Lower leg skin (tissue), 4 donors: ENCODE measurements at places on chromosomes 3 and 15. TPM values are rescaled to one million over a fixed set of nuclear protein-coding genes. Genes with fewer than 3 reads are reported as not detected.

DNA sequence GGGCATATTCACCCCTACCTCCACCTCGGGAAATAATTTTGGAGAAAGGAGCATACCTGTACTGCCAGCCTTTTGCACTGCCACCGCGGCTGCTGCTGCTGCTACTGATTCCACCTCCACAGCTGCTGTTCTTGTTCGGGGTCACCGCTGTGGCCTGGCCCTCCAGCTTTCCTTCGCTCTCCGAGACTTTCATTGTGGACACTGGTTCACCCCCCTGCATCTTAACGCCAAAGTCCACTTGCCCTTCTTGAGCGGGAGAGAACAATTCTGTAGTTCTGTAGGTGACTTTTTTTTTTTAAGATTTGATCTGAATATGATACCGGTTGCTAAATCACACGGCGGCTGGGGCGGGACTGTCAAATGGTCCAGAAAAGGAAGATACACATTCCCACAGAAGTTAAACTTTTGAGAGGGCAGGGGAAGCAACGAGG, 701 bp downstream of the OSBPL11 start:
- DNase-seq, result no peak

TIMP4 gene
- total RNA-seq, result 5.2 TPM

- DNase-seq, result no peak
Measured at GRCh38 chr15:75948761-75949296, 45.2 kb downstream of the FBXO22 start.

GRCh38 chr15:66981771-66982170, 83.6 kb upstream of the SMAD3 start:
- DNase-seq, result no peak

DNA sequence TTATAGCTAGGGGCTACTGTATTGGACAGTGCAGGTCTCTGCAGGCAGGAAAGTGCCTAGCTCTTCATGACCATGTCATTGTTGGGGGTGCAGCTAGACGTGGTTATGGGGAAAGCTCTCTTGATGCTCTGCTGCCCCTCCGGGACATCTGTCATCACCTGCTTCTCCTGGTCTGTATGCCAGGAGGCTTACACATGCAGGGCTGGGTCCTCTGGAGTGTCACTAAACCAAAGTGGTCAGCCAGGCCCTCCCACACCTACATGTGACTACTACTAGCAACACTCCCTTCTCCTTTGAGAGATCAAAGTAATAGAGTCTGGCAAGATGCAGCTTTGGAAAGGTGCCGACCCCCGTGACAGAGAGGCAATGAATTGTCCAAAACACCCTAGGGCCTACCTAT, 98.5 kb downstream of the SST start:
- DNase-seq, result no peak

- no peak for DNase-seq
Measured at GRCh38 chr15:73009066-73010056, 42.9 kb upstream of the NEO1 start.

ROBO2 gene
- 4.3 TPM for total RNA-seq

DNA sequence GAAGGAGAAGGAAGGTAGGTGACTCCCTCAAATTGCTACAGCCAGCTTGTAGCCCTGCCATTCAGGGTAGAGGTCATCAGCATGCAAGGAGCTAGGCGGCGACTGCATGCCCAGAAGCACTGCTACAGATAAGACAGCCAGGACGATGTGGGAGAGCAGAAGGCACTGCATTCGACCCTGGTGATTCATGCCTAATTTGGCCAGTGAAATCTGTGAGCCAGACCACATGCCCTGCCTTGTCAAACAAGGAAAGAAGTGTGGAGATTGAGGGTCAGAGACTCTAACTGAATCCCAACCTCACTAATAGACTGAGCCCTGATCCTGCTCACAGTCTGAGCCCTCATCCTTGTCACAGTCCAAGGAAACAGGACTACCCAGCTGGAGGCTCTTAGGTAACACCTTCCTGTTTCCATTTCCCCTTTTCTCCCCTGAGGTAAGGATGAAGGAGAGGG, 86.6 kb downstream of the LINGO1 start:
- no peak for DNase-seq

- no peak for DNase-seq
Measured at GRCh38 chr3:194976874-194977273, 291.2 kb downstream of the FAM43A start.

- no peak for DNase-seq
Measured at GRCh38 chr15:68012911-68013310, 41.2 kb upstream of the PIAS1 start.

DNA sequence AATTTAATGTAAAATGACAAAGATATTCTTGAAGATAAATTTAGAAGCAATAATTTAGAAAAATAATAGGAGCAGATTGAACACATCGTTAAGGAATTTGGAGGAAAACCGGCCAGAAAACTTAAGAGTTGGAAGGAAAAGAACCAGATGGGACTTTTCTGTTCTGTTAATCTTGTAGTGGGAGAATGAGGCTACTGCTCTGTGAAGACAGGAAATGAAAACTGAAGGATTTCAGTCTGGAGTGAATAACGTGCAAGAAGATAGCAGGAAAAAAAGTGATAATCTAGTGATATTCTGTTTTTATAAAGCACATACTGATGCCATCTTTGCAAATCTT, 74.2 kb downstream of the DPPA2 start:
- DNase-seq, result no peak

DNA sequence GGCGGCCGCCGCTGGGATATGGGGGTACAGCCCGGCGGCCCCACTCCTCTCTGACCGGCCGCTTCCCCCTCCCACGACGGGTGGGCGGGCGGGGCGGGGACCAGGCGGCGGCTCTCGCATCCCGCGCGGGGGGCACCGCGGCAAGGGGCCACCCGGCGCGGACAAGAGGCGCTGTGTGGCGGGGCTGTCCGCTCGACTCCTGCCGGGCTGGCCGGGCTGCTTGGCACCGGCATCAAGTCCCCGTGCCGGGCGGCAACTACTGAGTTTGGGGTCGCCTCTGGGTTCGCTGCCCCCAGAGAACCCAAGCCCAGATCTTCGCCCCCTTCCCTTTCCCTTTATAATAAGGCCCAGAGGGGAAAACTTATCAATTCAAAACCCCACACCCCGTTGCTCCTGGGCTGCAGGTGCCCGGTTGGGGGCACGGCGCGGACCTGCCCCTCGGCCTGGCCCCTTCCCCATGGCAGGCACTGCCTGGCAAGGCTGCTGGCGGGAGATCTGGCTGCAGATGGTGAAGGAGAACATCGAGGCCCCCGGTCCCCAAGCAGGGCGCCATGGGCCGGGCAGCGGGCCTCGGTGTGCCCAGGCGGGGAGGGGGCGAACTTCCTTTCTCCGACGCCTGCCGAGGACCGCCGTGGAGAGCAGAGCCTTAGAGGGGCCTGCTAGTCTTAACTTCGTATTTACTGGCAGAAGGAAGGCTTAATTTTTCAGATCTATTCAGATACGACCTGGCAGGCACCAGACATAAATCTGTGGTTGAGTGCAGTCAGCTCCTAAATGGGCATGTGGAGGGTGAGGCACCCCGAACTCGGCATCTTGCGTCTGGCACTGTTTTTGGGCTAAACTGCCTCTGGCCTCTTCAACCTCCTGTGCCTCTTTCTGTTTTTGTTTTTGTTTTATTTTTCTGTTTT, 911 bp downstream of the APBA2 start:
- no peak for DNase-seq

ADAMTS7 gene
- 0.61 TPM for total RNA-seq

DNA sequence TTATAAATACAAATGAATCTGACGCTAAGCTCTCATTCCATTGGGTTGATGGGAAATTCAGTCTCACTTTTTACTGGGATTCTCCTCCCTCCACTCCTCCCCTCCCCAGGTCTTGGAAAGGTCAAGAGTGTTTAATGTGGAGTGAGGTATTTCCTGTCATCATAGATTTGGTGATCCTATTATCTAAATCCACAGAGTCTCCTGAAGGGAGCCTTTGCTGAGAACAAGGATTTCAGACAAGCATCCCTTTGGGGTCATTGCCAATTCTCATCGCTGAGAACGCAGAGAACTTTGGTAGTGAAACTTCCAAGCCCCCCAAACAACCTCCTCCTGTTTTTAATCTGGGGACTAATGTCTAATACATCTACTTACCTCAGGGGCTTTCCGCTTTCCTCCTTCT, 297.9 kb downstream of the OTOL1 start:
- no peak for DNase-seq

CLDN18 gene
- not detected for total RNA-seq

- no peak for DNase-seq
Measured at GRCh38 chr3:6326771-6327170, 534.1 kb upstream of the GRM7 start.

DNA sequence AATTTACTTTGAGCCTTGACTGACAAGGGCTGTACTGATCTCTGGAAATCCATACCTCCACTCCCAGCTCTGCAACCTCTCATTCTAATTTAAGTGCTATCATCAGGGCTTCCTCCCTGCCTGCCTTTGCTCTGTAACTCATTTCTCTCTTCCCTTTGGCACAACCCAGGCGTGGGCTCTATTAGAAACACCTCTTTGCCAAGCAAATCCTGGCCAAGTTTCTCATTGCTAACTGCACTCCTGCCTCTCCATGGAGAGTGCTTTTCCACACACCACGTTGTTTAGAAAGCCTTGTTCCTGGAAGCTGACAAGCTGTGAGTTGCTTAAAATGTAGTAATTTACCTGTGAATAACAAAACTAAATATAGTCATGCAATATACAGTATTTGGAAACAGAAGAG, 20.1 kb upstream of the FSTL1 start:
- no peak for DNase-seq

DNA sequence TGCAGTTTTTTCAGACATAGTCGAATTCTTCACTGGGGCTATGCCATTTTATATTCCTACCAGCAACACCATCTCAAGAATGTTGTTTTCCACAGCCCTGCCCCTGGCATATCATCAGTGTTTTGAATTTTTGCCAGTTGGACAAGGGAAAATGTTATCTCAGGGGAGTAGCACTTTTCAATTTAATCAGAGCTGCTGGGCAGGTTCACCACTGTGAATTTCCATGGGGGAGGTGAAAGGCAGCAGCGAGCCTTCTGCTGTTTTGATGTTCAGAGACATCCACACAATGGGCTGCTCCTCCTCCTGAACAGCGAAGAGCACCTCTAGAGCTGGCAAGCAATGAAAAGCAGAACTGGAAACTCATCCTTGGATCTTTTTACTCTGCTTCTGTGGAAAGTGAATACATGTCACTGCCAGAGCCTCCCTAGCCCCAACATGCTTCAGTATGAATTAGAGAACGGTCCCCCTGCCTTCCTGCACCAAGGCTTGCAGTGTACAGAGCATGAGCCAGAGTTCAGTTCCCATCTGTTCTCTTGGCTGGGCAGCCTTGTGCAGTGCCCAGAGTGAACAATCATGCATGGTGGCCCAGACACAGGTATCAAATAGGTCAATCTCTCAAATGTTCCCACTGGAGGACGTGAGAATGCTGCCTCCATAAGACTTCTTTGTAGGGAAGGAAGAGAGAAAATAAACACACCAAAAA, 56.1 kb upstream of the RAD18 start:
- no peak for DNase-seq

- no peak for DNase-seq
Measured at GRCh38 chr3:128814519-128815317, 64.7 kb upstream of the ACAD9 start.

GRCh38 chr3:46613313-46614005, 1.1 kb downstream of the FAM240A start:
- DNase-seq, result no peak

DNA sequence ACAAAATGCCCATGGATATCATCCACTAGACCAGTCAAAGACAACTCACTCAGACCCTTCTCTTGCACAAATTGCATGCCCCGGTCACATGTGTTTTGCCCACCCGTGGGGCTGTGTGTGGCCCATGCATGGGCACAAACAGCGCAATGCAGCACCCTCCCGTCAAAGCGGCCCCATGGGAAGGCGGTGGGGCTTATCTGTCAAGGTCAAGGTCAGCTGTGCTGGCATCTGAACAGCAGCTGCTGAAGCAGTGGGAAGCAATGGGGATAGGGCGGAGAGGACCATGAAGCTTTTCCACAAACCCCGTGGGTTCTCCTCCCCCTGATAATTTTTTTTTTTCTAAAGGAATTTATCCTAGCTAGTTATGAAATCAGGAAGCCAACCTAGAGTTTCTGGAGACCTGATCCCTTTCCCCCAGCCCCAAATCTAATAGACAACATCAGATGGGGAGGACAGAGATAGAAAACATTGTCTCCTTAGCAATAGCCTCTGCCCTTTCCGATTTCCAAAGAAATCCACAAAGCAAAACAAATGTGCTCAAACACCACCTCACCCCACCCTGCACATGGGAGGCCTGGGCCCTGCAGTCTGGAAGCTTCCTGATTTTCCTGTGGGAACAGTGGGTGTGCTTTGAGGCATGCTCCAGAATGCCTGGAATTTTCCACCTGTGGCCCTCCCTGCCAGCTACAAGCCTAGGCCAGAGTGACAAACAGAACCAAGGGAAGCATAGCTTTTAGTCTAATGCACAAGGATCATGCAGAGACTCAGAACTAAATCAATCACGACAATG, 84.4 kb downstream of the BDH1 start:
- DNase-seq, result no peak

- DNase-seq, result no peak
Measured at GRCh38 chr15:85704720-85705429, 89.8 kb downstream of the KLHL25 start.

PEX5L gene
- not detected for total RNA-seq

GRCh38 chr15:62482785-62483429, 317.8 kb upstream of the C2CD4B start:
- DNase-seq, result no peak

DNA sequence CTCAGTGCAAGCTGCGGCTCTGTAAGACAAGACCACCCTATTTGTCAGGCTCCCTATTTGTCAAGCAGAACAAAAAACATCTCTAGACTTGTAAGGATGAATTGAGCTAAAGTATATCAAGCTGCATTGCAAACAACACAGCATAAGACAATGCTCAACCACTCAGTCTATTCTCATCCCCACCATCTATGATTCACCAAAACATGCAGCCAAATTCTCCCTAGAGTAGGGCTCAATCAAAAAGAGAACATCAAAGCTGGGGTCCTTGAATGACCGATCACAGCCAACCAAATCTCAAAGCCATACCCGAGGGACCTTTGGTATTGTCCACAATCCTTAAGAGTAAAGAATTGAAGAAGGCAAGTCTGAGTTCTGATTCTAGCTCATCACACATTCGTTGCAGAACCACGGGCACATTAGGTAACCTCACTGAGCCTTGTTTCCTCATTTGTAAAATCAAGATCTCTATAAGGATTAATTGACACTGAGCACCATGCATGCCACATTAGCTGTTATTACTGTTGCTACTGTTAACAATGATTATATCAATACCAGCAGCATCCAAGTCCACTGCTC, 31.2 kb downstream of the RFTN1 start:
- DNase-seq, result no peak

- no peak for DNase-seq
Measured at GRCh38 chr15:60507596-60508424, 28.9 kb upstream of the ICE2 start.

DNA sequence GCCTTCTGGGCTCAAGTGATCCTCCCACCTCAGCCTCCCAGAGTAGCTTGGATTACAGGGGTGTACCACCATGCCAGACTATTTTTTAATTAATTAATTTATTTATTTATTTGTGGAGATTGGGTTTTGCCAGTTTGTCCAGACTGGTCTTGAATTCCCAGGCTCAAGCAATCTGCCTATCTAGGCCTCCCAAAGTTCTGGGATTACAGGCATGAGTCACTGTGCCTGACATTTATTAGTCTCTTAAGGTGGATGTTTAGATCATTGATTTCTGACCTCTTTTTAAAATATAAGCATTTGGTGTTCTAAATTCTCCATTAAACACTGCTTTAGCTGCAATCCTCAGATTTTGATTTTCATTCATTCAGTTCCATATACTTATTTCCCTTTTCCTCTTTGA, 15.6 kb downstream of the FBXW12 start:
- DNase-seq, result no peak

GRCh38 chr15:25946241-25946805, 83.2 kb upstream of the ATP10A start:
- DNase-seq, result no peak

DUOXA2 gene
- total RNA-seq, result not detected

GRCh38 chr3:141268306-141268705, 36.7 kb downstream of the PXYLP1 start:
- DNase-seq, result no peak
